ENCODE measurements at places on chromosomes 1 and 21. TPM values are rescaled to one million over a fixed set of nuclear protein-coding genes. Genes with fewer than 3 reads are reported as not detected.
A peak's percentile ranks its signal among the peaks of the same experiment; 100 is the strongest.

DNA sequence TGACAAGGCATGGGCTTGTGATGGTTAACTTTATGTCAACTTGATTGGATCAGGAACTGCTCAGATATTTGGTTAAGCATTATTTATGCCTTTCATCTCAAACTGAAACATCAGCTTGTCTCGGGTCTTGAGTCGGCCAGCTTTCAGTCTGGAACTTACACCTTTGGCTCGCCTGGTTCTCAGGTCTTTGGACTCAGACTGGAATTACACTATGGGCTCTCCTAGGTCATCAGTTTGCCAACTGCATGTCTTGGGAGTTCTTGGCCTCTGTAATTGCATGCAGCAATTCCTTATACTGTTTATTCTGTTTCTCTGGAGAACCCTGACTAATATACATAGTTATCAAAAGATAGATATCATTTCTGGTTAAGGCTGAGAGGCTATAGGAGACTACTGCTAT, 653.7 kb downstream of the ADGRL2 start:
- no peak for DNase-seq

The S100A16 gene
- total RNA-seq, result 42.6 TPM

The CRNN gene
- total RNA-seq, result not detected

DNA sequence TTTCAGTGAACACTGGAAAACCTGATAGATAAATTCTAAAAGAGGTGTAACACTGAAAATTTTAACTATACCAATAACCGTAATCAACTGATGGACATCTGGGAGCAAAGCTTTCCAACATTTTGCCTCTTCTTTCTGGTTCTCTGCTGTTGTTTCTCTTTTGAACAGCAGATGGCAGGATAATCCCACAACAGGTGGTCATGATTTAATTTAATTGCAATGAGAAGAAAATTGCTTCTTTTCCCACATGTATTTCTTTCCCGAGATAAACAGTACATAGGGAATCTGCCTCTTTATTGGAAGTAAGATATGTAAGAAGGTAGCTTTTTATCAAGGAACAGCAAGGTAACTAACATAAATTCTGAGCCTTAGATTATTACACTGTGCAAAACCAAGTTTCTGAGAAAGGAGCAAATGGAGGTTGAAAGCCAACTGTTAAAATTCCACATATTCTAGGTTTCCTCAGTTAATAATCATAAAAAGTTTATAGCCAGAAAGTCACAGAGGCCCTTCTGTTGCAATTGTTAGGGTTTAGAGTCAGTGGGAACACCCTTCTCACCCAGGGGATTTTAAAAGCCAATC, 72.9 kb downstream of the RPS6KA1 start:
- DNase-seq, result no peak

The THEM5 gene
- total RNA-seq, result 0.24 TPM

The SLC44A3 gene
- total RNA-seq, result 5.9 TPM

The PKP1 gene
- total RNA-seq, result 0.03 TPM

DNA sequence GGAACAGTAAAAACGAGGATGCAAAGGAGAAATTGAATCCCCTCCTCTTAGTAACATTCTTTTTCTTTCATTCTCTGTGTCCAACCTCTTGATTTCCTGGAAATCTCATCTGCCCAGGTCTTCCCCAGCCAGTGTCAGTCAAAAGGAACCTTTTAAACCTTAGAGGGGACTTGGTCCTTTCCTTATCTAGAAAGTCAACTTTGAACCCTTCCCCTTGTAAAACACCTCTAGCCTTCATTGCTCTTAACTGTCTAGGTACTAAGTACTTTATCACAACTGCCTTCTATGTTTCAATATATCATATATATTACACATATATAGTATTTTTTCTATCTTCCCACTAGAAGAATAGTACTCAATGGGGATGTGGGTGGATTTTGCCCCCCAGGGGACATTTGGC, 282.1 kb downstream of the NTNG1 start:
- DNase-seq, result no peak

DNA sequence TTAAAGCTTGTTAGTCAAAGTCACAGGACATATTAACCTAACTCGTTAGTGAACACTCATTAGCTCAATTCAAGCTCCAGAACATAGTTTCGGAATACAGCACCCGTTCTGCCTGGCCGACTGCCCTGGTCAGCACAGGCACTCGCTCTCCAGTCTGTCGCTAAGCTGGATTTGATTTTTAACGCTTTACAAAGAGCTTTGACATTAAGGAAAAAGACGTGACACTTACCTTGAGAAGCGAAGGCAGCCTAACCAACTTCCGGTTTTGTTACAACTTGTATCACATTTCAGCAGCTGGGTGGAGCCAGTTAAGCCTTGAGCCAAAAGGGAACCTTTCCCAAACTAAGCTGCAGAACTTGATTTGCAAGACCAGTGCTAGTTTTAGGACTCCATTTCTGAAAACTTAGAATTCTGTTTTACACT, at the start of gene FRRS1:
FRRS1 (minus strand) TSS at position 258 of the 423 bp plus-strand sequence. CDS start 17,867 bp downstream, outside the sequence.
- DNase-seq, result peak; percentile 86

DNA sequence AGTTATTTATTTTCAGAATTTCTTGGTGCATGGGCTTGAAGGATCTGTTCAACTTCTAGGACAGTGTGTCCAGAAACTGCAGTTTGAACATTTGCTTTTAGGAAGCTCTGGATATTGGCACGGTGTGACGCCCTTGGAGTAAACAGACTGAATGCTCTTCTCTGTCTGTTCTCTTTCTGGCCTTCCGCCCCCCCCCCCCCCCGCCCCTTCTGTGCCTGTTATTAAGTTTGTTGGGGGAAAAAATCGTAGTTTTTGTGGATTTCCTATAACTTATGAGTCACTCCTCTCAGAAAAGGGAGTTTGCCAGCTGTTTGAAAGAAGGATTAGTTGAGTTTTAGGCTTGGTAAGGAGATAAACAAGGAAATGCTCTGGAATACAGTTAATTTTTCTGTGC, 1.2 kb downstream of the KCTD3 start:
- no peak for DNase-seq

GRCh38 chr1:2528016-2528415, 1.6 kb upstream of the PANK4 start:
- DNase-seq, result peak; percentile 60

The BRINP2 gene
- total RNA-seq, result 0.17 TPM

The GNAT2 gene
- not detected for total RNA-seq

The VPS72 gene
- 40.0 TPM for total RNA-seq

The NCAM2 gene
- total RNA-seq, result 9.7 TPM

DNA sequence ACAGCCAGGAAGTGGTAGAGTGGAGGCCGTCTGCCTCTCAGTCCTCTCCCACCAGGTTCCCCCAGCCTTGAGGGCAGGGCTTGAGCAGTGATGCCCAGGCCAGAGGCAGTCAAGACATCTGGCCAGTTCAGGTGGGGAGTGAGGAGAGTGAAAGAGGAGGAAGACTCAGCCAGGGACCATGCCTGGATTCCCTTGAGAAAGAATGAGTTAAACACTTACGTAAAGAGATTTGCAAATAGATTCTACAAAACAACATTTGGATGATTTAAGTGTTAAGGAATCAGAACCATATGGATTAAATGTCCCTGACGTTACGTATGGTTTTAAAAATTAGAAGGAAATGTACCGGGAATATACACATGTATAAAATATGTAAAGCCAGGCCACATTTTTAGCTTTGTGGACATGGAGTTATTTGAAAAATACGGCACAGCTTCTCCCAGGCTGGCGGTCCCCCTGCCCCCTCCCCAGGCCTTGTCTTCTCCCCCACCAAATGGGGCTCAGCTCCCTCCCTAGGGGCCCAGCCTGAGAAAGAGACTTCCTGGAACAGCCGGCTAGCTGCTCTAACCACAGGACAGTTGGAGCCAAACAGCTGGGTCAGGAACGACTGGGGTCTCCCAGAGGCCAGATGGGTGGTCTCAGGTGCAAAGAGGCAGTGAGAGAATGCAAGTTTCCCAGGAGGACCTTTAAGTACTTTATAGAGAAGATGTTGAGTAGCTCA, 188.3 kb upstream of the EDN2 start:
- DNase-seq, result no peak

The UBR4 gene
- total RNA-seq, result 58.5 TPM

The PRMT6 gene
- total RNA-seq, result 5.9 TPM

GRCh38 chr1:20603504-20604464, 14.9 kb downstream of the CDA start:
- DNase-seq, result no peak

DNA sequence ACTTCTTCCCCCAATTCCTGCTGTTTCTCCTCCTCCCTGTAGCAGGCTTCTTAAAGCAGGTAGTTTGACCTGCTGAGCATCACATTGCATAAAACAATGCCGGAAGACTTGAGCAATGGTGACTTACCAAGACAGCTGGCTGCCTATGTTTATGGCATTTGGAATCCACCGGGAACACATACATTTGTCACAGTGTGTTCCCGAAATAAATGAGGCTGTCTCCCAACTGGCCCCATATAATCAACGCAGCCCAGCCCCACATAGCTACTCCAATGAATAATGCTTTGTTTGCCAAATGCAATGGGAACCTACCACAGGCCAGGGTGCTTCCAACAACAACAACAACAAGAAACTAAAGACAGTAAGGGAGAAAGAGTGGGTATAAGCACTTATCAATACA, 186.1 kb upstream of the MAP1LC3C start:
- DNase-seq, result no peak

- DNase-seq, result no peak
These were observed 205.8 kb upstream of the LYPLAL1 start for GRCh38 chr1:218967836-218968235.

The ACTN2 gene
- total RNA-seq, result 1,705 TPM

Measured in right cardiac atrium (tissue), 5 donors.